ENCODE measurements at places on chromosomes 5 and 9.
A peak's percentile ranks its signal among the peaks of the same experiment; 100 is the strongest.

- DNase-seq: no peak
Observed at GRCh38 chr5:156598964-156599363, 251.1 kb upstream of the PPP1R2B start.

GRCh38 chr9:128321879-128322403 is 306 bp downstream of the TRUB2 start:
- DNase-seq: no peak

GRCh38 chr5:119370486-119370885 is 14.7 kb downstream of the TNFAIP8 start:
- DNase-seq: no peak

GRCh38 chr9:8605096-8605495 is 805.5 kb upstream of the DMAC1 start:
- no peak for DNase-seq

DNA sequence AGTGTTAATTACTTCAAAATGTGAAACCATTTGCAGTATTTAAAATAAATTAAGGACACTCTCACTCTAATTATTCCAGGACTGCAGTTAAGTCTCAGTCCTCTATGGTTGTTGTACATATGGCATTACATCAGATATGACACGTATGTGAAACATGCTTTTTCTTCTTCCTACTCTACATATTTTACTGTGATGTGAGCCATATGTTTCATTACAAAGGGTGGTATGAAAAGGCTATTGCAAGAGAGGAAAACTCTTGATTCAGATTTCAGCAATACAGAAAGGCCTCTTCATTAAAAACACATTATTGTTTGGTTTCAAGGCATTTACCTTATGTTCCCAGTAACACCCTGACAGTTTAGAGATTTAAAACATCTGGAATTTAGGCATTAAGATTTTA is 964.5 kb upstream of the DMAC1 start:
- DNase-seq: no peak

DNA sequence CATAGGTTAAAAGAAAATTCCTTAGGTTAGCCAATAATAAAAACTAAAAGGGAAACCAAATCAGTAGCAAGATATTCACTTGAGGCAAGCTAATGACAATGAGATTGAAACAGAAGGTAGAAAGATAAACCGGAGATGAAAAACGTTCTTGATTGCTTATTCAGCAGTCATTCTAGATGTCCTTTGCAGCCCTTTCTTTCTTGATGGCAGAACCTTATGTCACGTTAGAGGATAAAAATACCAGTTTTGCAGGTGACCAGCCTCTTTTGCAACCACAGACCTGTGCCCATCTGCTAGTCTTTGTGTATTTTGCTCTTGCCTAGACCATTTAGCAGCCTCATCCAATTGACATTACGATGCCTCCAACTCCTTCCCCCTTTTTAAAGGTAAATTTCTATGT is 337.8 kb downstream of the DMAC1 start:
- DNase-seq: no peak

DNA sequence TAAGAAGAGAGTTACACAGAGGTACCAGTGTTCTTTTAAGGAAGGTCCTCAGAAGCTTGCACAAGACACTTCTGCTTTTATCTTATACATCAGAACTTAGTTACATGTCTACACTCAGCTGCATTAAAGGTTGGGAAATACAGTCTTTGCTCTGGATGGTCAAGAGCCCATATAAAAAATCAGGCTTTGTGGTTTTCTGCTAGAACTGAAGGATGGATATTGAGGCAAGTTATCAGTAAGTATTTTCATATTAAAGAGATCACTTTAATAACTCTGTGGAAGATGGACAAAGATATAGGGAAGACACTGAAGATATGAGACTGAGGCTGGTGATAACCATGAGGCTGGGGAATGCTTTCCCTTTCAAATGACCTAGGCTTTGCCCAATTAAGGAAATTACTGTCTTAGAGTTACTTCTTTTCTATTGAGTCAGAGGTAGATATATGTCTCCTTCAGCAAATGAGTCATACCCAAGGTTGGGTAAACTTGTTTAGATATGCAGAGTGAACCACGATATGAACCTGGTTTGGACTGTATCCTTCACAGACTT is 87.0 kb upstream of the TNC start:
- no peak for DNase-seq

- DNase-seq: no peak
Observed at GRCh38 chr9:37148181-37148580, 27.8 kb downstream of the ZCCHC7 start.

- DNase-seq: no peak
Observed at GRCh38 chr9:4615251-4615650, 46.8 kb upstream of the PLPP6 start.

DNA sequence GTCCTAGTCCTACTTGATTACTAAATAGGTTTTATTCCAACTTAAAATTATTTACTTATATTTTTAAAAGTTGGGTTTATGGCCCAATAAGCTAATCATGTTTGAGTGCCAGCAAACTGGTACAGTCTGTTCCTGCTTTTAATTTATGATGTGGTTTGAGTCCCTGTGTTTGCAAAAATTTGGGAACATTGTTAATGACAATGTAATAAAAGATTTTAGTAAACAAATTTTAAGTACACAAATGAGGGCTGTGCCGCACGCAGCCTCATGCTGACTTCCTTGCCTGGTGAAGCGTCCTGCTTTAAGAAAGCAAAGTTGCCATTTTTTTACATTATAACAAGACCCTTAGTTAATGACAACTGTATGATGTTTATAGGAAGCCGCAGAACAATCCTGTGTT is 96.8 kb upstream of the MAP1B start:
- DNase-seq: no peak

GRCh38 chr9:127099664-127100063 is 22.8 kb downstream of the ANGPTL2 start:
- no peak for DNase-seq

GRCh38 chr5:108216890-108217289 is 165.0 kb downstream of the FBXL17 start:
- no peak for DNase-seq

DNA sequence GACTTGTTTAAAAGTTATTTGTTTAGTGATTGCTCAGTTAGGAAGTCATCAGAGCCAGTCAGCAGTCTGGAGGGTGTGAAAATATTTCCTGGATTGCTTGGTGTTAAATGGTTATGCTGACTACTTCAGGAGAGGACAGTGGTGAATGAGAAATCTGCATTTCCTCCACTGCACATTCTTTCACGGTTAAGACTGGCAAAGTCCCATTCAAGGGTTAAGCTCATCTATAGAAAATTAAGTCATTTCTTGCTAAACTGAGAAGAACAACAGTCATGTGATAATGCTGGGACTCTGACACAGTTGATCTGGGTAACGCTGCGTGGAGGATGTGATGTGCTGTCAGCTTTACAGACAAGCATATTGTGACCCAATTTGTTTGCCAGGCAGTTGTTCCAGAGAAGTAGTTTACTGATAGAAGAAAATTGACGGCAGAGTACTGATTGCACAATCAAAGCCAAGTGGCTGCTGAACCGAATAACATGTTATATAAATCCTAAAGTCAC is 80.4 kb downstream of the GRAMD2B start:
- peak; percentile 37 for DNase-seq
